ENCODE measurements at places on chromosomes 7 and 10.

GRCh38 chr10:99834410-99834809 is 52.0 kb downstream of the ABCC2 start:
- DNase-seq, result no peak

DNA sequence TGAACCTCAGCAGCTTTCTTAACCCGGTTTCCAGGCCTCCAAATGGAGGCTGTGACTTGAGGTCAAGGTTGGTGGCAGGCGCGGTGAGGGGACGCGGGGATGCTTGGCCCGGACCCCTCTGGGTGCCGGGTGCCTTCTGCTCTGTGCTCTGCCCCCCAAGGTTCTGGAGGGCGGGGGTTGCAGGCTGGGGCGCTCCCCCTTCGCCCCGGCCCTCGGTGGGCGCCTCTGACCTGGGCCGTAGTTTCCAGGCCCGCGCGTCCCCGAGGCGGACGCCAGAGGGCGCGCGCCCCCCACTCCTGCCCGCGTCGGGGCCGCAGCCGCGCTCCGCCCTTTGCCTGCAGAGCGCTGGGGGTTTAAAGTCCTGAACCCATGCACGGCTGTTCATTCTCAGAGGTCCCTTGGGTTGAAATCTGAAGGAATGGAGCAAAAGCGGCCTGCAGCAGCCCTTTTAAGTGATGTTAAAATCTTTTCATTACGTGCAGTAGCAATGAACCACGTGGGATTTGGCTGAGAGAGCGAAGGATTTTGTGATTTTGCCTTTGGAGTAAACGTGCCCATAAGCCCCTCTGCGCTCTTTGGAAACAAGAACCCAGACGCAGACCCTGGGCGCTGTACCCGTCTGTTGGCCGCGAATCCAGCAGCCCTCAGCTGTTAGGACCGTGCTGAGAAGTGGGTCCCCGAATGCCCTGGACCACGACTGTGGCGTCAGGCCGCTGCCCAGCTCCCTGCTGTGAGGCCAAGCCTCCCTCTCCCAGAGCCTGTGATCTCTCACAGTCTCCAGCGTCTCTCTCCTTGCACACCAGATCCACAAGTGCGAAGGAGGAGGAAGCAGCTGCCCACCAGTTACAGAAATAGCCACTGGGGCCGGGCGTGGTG is 135.0 kb downstream of the ACTR3B start:
- no peak for DNase-seq

- no peak for DNase-seq
Observed at GRCh38 chr10:5479481-5480161, 19.7 kb downstream of the CALML5 start.

DNA sequence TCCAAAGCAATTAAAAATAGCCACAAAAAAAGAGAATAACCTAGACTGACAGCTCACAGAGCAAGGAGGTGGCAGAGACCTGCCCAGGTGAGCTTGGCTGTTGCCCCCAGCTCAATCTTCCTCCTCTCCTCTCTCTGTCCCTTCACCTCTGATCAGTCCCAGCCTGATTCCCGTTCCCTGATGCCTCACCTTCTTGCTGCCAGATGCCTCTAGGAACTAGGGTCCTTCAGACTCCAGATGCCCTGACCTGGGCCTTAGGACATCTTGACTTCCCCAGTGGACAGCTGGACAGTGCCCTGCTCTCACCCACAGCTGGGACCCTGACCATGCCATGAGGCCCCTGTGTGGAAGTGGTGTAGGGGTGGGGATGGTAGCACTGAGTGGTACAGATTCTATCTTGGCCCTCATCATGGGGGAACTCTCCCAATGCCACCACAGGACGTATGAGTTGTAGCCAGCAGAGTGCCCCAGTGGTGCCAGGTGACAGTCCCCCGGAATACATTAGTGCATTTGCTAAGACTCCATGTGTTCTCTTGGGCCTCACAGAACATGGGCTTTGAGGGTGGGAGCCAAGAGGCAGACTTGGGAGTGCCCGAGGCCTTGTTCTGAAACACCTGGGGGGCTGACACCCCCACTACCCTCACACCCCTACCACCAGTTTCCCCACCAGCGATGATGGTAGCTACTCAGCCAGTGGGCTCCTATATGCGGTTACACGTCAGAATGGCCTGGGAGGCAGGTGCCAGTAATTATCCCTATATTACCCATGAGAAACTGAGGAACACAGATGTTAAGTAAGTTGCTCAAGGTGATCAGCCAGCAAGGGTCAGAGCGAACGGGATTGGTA is 2.0 kb downstream of the DEPP1 start:
- no peak for DNase-seq

GRCh38 chr7:43481902-43482678 is 100.8 kb upstream of the STK17A start:
- no peak for DNase-seq

DNA sequence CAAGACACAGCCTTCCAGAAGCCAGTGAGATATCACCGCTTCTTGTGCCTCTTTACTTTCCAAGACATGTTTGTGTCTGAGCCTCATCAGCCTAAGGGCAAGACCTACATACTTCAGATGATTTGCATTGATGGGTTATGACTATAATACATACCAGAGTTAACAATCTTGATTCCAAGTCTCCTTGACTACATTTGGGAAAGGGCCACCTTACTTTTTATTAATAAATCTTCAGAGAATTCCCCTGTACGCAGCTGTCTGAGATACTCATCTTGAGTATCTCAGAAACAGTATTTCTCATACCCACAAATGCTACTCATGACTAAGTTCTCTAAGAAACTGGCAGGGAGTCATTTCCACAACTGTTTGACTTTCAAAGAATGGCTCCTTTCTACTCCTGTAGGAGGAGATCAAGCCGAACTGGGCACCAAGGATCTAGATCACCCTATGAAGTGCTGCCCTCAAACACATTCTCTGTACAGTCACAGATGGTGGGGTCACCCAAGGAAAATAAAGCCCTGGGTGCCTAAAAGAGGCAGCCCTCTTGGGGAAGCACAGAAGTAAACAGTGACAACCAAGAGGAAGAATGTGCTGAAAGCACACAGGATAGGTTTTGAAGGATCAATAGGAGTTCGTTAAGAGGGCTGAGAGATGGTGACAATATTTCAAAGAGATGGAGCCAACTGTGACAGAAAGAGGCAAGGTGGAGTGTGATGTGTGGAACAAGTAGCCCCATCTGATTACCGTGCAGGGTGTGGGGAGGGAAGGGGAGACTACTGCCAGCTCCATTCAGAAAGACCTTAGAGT is 138.9 kb downstream of the JAZF1 start:
- no peak for DNase-seq

DNA sequence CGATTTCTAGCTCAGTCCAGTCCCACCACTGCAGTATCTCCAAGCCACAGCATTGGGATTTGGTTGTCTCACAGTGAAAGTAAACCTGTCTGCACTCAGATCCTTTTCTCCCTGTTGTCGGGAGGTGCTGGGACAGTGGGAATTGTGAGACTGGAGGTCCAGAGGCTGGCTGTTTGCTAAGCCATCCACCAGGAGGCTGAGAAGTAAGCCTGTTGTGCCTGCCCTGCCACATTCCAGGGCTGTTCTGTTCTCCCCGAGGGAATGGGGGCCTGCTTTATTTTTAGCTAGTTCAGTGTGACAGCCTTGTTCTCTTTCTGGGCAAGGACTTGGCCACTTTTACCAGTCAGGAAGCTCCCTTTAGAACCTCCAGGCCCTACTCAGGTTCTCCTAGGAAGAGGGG is 54.9 kb downstream of the HK1 start:
- no peak for DNase-seq

DNA sequence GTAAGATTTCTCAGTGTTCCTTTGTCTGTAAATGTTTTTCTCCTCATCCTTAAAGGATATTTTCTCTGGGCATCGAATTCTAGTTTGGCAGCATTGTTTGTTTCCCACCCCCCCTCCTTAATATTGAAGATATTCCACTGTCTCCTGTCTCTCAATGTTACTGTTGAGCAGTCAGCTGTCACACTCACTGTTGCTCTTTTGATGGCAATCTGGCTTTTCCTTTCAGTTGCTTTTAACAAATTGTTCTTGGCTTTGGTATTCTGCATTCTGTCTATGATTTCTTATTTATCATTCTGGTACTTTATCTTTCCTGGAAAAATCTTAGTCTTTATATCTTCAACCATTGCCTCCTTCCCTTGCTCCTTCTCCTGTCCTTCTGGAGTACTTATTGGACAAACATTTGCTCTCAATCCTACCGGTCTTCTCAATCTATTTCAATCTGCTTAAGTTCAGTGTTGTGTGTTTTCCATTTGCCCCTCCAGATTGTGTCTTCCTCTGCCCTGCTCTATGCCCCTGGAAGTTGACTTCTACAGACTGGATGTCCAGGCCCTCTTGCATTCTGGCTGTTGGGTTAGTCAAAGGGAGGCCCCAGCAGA is 9.3 kb upstream of the GTPBP4 start:
- no peak for DNase-seq

GRCh38 chr7:136234040-136234439 is 256.9 kb upstream of the MTPN start:
- no peak for DNase-seq

GRCh38 chr10:93447970-93448369 is 34.2 kb downstream of the MYOF start:
- no peak for DNase-seq

DNA sequence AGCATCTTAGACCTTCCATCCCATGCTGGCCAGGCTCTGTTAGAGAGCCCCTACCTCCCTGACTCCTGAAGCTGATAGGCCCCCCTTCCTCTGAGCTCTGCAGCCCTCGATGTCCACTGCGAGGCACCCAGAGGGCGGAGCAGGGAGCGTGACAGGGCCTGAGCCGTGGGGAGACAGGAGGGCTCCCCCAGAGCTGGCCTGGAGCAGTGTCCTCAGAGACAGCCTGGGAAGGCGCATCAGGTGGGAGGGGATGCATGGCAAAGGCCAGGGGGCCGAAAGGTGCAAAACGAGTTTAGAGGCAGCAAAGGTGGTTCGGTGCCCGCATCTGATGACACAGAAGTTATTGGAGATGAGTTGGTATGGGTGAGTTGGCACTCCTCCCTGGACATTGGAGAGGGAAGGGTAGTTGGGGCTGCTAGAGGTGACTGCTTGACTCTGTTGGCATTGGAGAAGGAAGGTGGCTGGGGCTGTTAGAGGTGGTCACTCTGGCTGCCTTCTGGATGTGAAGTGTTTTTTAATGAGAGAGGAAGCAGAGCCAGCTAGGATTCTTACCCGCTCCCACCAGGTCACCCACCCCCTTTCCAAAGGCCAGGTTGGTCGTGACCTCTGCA is 53.1 kb downstream of the PRF1 start:
- DNase-seq, result no peak

- no peak for DNase-seq
Observed at GRCh38 chr7:158110661-158111048, 477.0 kb downstream of the PTPRN2 start.

DNA sequence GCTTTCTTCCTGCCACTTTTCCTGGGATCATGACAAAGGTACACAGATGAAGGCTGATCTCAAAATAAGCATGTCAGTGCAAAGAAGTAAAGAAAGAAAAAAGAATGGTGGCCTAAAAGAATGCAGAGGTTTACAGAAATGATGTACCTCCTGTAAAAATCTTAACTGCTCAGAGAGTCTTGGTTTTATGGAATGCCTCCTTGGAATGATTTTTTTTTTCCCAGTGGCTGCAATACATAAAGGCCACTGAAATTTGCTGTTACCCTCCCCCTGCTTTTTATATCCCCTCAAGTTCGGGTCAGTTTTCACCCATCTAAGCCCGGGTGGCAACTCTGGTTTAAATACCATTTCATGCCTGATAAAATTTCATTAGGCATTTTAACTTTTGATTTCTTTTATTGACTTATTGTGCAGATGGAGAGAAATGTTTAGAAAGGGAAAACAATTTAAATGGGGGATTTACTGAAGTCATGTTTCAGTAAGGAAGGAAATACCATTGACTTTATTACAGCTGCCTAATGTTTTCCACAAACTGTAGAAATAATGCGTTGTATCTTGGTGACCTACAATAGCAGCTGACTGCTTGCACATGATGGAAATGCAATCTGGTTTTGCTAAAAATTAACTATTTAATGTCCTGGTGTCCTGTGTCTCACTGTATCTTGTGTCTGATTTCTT is 102.5 kb downstream of the SAMD9 start:
- DNase-seq, result no peak

DNA sequence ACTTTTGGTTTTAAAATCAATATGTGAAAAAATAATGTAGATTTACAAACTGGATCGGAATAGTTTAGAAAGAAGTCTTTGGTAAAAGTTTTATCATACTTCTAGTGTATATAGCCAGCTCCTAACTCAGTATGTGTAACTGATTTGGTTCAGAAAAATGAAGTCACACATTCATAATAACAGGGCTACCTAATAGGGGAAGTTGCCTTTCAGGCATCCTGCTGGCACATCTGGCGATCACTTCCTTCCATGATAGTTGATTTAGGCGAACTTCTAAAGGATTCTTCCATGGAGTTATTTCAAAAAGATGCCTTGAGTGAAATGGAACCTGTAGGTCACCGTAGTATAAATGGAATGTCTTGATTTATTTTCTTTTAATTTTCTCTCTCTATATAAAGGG is 69.1 kb downstream of the SHH start:
- DNase-seq, result no peak

GRCh38 chr7:76303202-76304147 is 1.0 kb downstream of the HSPB1 start:
- DNase-seq, result peak; percentile 56

- no peak for DNase-seq
Observed at GRCh38 chr7:106290319-106290718, 5.5 kb upstream of the NAMPT start.

- DNase-seq, result no peak
Observed at GRCh38 chr10:68238371-68238770, 6.5 kb upstream of the ATOH7 start.

GRCh38 chr7:70728872-70729552 is 402.9 kb upstream of the GALNT17 start:
- no peak for DNase-seq

DNA sequence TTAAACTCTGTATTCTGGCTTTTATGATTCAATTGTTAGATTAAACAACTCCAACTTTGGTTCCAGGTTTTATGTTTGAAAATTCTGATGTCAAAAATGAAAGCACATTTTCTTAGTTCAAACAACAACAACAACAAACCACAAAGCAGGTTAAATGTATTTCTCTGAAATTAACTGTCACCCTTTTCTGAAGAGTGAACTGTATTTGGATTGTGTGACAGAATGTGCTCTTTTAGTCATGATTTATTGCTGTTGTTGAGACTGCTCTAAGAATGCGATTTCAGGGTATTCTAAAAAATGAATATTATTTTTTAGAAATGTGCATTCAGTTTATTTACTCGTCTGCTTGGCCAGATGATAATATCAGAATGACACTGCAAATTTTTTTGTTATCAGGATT is 144.1 kb downstream of the GNAI1 start:
- no peak for DNase-seq

All from activated CD4-positive, CD25-positive, alpha-beta regulatory T cell treated with anti-CD3 and anti-CD28 coated beads, Interleukin-2, amount 50 U/mL, for 16 hours (primary cell).